Astrocyte of the hippocampus (primary cell): ENCODE measurements at places on chromosomes 3 and 15.

GRCh38 chr3:62755285-62755684 lies 119.9 kb downstream of the CADPS start:
- DNase-seq: no peak

DNA sequence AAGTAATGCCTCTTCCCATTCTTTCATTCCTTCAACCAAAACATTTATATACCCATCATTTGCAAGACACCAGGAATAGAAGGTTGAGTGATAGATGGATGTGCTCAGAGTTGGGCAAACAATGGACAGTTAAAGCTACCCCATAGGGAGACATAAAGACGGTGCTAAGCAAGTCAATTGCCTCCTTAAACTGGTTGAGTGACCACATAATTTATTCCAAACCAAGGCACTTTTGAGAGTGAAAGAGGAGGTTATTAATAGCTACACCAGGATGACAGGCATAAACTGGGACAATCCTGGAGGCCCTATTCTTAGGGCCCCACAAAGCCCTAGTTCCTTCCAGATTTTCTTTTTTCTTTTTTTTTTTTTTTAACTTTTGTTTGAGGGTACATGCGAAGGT lies 21.4 kb upstream of the DYNC1LI1 start:
- DNase-seq: no peak

DNA sequence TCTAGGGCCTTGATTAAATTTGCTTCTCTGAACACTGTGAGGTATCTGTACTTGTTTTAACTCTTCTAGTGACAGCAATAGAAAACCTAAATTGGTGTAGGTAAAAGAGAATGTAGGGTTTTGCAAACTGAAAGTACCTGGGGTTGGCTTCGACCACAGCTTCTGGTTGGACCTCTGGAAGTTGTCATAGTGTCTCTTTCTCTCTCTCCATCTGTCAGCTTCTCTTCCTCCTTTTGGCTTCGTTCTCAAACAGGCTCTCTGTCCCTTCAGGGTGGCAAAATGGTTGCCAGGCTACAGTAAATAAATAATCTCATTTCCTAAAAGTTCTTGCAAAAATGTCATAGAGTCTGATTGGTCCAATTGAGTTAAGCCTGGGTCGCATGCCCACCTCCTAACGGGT lies 149.3 kb upstream of the CTDSPL start:
- no peak for DNase-seq

- DNase-seq: no peak
Observed at GRCh38 chr15:36977659-36978058, 122.7 kb downstream of the MEIS2 start.

- peak; percentile 9 for DNase-seq
Observed at GRCh38 chr3:10602769-10603768, 97.7 kb upstream of the ATP2B2 start.

DNA sequence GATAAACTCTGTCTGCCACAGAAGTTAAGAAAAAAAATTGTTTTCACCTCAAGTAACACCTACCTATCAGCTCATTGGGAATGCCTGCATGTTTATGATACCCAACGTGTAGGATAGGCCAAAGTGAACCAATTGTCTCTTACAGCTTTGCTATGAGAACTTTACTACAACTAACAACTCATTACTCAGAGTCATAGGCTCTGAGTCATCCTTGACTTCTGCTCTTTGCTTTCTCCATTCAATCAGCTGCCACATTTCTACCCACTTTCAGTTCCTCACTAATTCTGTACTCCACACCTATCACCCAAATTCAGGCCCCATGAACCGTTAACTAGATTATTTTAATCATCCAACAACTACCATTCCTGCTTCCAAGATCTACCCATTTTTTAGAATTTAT lies 843.9 kb downstream of the TUSC7 start:
- DNase-seq: peak; percentile 29

- DNase-seq: no peak
Observed at GRCh38 chr3:28502397-28502937, 153.8 kb upstream of the AZI2 start.

DNA sequence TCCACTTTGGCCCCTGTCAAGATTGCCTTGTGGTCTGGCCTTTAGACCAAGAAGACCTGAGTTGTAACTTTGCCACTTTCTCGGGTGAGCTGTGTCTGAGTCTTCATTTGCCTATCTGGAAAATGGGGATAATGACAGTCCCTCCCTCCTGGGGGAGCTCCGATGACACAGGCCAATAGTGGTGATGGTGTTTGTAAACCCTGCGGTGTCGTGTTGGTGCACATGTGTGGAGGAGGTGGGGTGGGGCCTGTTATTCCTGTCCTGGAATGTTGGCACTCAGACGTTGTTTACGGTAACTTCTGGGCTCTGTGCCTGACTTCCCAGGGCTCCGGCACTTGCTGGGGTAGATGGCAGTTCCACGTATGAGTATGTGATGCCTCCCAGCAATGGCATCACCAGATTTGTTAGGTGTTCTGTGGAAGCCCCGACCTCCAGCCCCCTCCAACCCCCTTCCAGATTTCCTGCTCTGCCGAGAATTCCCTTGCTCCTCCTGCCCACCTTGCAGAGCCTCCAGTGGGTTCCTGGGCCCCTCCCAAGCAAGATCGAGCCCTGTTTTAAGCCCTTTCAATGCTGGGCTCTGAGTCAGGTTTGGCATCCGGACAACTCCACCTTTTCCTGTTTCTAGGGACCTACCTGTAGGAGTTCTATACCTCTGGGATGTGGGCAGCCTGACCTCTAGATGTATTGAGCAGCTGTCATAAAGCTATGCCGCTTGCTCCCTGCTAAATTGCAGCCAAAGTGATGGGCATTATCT lies 31.4 kb downstream of the HRH1 start:
- peak; percentile 96 for DNase-seq

GRCh38 chr3:102722317-102722716 lies 287.5 kb downstream of the ZPLD1 start:
- DNase-seq: no peak

DNA sequence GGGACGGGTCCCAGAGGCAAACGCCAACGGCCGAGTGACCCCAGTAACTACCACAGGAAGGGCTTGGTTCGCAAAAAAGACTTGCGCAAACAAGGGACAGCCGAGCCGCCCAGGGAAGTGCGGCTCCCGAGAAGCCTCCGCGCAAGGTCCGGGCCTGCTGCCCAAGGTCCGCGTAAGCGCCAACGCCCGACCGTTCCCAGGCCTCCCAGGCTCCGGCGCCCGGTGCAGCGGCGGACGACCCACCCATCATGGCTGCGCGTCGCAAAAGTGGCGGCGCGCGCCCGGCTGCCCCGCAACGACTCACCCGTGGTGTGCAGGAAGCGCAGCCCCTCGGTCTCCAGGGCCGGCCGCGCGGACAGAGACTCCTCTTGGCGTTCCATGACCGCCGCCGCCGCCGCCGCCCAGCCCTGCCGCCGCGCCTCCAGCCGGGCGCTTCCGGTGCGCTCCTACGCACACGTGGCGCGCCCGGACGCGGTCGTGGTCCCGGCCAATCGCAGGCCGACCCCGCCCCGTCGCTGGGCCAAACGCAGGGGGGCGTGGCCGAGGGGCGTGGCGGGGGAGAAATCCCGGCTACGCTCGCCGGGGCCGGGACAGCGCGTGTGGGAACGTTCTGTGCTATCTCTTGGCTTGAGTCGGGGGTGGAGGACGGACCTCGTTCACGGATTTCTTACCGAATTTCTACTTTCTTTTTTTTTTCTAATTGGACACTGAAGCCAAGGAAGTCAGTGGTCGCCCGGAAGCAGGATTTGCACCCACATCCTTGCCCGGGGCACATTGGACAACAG lies at the start of gene SELENOS:
SELENOS (minus strand) TSS at position 448 of the 785 bp plus-strand sequence; CDS start at position 380, 68 bp downstream.
- DNase-seq: peak; percentile 97

DNA sequence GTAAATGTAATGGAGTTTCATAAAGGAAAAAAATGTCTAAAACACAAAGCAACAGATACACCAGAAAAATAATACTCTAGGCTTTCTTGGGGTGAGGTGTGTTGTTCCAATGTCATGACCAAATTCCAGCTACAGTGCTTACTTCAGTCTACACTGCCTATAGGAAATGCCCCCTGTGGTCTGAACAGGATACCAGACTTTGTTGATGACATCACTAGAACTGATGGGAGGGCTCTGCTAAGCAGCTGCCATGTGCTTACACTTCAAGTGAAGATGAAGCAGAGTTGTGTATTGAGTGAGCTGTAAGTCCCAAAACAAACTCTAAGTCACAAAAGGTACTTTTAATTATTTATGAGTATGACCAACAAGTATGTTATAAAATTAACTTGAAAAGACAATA lies 456.1 kb upstream of the IL12A start:
- DNase-seq: no peak

- no peak for DNase-seq
Observed at GRCh38 chr3:151402349-151402748, 17.8 kb upstream of the P2RY12 start.

DNA sequence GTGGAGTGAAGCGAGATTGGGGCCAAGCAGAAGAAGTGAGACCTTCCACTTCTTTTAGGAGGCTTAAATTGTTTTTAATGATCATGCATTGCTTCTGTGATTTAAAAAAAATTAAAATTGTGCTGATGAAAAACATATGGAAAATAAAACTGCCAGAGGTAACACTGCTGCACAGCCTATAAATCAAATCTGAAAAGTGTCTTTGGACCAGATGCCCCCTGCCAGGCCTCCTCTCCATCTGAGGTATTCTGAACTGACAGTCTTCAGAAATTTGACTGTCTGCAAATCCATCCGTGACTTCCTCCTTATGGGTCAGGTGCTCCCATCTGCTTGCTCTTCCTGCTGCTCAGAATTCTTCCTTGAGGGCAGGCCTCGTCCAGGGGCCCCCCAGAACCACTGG lies 108.5 kb upstream of the NR2E3 start:
- DNase-seq: no peak

DNA sequence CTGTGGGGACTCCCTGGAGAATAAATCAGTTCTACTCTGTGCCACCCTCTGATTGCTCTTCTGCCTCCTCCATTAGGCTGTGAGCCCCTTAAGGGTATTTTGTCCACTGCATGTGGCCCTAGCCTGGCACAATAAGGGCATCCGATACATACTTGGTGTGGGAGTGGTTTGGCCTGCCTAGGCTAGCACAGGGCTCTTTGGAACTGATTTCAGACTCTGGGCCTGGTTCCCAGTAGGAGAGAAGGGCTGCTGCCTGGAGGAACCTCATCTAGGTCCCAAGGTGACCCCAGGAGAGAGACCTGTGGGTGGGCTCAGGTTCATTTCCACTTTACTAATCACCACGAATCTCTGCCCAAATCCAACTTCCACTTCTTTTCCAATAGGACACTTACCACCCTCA lies 5.3 kb upstream of the CTDSPL start:
- DNase-seq: no peak

DNA sequence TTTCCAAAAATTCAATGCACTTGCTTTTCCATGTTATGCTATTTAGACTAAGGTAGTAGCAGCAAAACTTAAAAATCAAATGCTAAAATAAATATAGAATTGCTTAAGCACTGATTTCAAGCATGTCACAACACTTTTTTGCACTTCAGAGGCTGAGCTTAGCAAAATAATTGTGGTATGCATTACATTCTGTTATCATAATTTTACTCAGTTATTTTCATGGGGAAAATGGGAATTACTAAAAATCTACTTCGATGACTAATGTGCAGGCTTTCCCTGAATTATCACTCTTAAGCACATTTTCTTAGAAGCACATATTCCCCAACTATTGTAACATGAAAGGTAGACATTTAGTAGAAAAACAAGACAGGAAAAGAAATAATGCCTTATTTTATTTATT lies 322.4 kb upstream of the CBLB start:
- DNase-seq: no peak

DNA sequence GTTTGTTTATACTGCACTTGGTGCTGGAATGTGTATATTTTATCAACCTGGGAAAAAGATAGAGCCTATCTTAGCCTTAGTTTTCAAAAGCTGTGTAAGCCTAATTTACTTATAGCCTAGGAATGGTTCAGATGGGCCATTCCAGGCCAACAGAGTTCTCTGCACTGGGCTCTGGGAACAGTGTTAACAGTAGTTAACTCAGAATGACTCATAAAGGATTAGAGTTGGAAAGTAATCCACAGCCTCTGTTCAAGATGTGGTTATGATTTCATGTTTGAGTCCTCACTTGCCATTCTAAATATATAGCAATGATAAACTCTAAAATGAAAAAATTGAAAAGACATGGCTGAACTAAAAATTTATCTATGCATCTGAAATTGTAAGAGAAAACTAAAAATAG lies 22.6 kb upstream of the PEX5L start:
- peak; percentile 11 for DNase-seq

- DNase-seq: peak; percentile 52
Observed at GRCh38 chr15:39788108-39788507, 5.5 kb upstream of the FSIP1 start.

- no peak for DNase-seq
Observed at GRCh38 chr3:170054204-170054603, 16.4 kb downstream of the GPR160 start.

GRCh38 chr15:73936181-73936580 lies 9.9 kb downstream of the LOXL1 start:
- peak; percentile 71 for DNase-seq

DNA sequence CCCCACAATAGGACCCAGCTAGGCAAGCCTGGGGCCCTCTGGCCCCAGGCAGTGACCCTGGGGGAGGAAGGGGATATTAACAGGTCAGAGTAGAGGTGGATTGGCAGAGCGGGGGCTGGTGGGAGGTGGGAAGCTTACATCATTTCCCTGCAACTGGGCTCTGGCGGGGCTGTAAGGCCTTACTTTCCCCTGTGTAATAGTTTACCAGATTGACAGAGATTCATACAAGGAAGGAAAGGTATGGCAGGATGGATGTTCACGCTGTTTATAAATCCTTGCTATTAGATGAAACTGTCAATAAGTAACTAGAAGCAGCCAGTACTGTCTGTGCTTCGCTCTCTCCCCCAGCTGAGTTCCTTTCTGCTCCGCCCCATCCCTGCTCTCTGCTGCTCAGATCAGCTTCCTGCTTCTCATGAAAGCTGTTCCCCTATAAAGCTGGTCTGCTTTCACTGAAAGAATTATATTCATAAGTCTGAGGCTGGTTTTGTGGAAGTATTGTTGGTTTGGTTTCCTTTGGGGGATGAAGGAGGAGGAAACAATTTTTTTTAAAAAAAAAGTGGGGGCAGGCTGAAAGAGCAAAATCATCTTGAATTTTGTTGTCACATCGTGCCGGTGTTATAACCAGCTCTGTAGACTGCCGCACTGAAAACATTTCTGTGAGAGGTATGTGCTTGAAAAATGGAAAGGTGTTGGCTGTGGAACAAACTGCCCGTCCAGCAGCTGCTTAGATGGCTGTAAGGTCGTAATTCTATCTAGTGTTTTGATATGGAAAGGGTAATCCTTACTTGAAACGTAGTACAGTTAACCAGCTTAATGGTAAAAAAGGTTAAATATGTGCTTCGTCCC lies 76.4 kb downstream of the BBX start:
- peak; percentile 49 for DNase-seq

DNA sequence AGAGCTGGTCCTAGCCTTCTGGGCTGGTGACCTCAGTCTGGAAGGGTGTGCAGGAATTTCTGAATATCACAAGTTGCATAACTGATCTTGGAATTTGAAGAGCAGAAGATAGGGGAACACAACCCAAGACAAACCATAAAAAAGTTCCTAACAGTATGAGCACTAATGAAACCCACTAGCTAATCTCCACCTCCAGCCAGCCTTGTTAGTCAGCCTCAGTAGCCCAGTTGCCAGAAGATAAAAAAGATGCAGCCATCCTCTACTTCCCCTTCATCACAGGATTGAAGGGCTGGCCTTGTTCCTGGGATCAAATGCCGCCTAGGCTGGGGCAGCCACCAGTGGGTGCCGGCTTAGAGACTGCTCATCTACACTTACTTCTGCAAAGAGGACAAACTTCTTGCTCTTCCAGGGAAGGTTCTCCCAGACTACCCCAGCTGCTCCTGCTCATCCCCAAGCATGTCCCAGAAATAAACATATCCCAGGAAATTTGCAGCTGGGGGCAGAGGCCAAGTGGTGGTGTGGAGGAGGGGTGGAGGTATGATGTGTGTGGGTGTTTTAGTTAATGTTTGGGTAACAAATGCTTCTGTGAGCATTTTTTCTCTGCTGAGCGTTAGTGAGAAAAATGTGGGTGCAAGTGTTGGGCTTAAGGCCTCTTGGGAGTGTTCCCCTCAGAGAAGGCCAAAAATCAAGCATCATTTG lies 9.2 kb upstream of the ITGA11 start:
- DNase-seq: no peak
